Activated CD8-positive, alpha-beta memory T cell treated with anti-CD3 and anti-CD28 coated beads for 48 hours (primary cell): ENCODE measurements at places on chromosomes 4 and X.
A peak's percentile ranks its signal among the peaks of the same experiment; 100 is the strongest.

- no peak for DNase-seq
Measured at GRCh38 chr4:20483416-20483815, 216.8 kb upstream of the PACRGL start.

DNA sequence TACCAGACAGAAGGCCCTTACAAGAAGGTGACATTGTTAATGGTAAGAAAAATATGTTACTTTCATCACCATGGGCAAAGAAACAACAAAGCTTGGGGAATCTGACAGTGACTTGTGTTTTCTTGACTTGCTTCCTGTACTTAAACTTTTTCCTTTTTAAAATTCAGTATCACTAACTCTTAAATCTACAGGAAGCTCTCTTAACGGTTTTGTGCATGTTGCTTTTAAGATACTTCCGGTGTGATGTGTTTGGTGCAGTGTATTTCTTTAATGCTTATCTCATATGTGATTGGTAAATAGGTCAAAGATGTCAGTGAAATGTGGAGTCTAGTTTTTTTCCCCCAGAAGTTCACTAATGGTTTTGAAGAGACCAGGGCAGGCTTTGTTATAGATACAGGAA is 45.2 kb downstream of the ADH5 start:
- no peak for DNase-seq

DNA sequence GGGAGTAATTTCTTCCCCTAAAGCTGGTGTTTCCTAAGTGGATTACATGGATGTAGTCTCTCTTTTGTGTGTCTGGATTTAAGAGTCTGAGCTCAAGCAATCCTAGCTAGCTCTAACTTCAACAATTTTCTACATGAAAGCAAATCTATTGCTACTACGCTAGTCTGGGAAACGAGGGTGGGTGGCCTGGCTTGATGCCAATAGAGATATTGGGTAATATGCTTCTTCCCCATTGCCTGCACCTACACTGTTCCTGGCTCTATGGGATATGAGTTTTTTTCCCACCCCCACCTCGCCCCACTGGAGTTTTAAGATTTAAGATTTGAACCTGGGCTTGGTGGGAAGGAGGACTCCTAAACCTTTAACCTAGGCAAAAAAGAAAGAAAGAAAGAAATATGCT is 158.8 kb downstream of the RBM46 start:
- DNase-seq, result no peak

DNA sequence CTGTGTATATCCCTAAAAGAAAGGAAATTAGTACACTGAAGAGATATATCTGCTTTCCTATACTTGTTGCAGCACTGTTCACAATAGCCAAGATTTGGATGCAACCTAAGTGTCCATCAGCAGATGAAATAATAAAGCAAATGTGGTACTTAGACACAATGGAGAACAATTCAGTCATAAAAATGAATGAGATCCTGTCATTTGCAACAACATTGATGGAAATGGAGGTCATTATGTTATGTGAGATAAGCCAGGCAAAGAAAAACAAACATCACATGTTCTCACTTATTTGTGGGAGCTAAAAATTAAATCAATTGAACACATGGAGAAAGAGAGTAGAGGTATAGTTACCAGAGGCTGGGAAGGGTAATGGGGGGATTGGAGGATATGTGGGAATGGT is 611.9 kb downstream of the STPG2 start:
- DNase-seq, result no peak

DNA sequence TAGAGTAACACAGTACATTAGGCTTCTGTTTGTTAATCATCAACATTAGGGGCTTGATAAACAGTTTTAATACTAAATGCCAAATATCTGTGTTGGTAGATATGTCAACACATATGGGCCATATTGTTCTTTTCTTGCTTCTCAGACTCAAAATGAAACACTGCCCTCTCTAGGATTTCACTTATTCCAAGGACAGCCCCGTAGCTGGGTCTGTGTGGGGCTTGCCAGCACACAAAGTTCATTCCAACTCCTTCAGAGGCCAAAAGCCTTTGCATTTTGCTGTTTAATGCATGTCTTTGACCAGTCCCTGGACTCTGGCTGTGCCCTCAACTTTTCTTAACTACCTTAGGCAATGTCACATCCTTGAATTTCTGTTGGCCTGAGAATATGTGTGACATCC is 102.0 kb upstream of the ZNF827 start:
- no peak for DNase-seq

- DNase-seq, result no peak
Measured at GRCh38 chr4:15898902-15899301, 39.6 kb downstream of the FGFBP1 start.

DNA sequence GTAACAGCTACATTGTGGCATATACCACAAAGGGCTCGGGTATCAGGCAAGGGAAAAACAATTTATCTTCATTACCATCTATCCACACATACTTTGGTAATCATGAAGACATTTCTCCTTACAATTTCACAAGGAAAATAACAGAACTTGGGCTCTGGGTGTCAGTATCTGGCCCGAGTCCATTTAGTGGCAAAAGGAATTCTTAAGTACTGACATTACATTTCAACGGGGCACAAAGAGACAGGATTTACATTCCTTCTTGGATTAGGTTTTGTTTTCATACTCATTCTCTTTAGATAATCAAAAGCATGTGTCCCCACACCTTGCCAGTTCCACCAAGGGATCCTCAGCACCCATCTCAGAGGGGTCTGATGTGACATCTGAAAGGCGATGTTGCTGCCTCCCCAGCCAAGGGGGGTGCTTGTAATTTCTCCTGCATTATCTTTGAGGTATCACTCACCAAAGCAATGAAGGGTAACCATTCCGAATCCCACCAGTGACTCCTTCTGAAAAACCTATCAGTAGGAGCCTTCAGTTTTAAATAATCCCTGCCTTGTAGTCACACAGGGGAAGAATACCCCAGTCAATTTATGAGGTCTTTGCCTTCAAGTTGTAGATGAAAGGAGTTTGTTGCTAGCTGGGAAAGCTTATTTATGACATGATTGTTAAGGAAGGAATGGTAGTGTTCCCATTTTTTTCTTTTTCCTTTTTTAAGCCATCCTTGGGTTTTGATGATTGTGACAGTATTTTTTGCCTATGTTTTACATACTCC is 118.6 kb downstream of the PALLD start:
- no peak for DNase-seq

GRCh38 chrX:47384502-47384901 is 14.1 kb downstream of the ZNF157 start:
- peak; percentile 34 for DNase-seq
